ENCODE measurements at places on chromosomes 5 and 9. TPM values are rescaled to one million over a fixed set of nuclear protein-coding genes. Genes with fewer than 3 reads are reported as not detected.
A peak's percentile ranks its signal among the peaks of the same experiment; 100 is the strongest.

GRCh38 chr9:122857815-122858214, 29.4 kb upstream of the PDCL start:
- no peak for DNase-seq

DNA sequence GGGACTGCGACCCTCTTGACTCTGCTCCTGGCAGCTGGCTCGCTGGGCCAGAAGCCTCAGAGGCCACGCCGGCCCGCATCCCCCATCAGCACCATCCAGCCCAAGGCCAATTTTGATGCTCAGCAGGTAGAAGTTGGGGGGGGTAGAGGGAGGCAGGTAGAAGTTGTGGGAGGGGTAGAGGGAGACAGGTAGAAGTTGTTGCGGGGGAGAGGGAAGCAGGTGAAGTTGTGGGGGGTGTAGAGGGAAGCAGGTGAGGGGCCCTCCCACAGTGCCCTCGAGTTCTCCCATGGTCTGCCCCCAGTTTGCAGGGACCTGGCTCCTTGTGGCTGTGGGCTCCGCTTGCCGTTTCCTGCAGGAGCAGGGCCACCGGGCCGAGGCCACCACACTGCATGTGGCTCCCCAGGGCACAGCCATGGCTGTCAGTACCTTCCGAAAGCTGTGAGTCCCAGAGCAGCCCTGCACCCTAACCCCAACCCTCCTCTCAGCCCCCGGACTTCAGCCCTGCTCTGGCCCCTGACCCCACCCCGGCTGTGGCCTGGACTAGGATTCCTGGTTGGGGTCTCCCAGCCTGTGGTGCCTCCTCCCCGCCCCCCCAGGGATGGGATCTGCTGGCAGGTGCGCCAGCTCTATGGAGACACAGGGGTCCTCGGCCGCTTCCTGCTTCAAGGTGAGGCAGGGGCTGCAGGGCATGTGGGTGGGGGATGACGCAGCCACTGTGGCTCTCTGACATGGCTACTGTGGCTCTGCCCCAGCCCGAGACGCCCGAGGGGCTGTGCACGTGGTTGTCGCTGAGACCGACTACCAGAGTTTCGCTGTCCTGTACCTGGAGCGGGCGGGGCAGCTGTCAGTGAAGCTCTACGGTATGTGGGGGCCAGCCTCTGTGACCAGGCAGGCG, 537 bp downstream of the C8G start:
- peak; percentile 66 for DNase-seq

- no peak for DNase-seq
These were observed 145.8 kb downstream of the TMEM232 start for GRCh38 chr5:110580625-110581024.

DNA sequence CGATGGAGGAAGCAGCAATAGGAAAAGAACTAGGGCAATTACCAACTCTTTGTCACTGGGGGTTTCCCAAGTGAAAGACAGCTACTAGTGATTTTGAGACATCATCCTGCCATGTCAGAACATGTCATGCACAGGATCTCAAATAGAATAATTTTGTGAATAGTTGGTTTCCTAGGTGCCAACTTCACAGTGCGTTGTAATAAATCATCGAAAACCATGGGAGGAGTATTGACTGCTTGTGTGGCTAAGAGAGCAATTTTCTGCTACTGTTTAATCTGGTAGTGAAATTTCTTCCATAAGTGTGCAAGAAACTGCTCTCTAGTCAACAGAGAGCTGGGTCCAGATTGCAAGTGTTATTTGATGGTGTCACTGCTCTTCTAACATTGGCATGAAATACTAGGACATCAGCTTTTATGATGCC, 168.6 kb downstream of the NNT start:
- DNase-seq, result no peak

DNA sequence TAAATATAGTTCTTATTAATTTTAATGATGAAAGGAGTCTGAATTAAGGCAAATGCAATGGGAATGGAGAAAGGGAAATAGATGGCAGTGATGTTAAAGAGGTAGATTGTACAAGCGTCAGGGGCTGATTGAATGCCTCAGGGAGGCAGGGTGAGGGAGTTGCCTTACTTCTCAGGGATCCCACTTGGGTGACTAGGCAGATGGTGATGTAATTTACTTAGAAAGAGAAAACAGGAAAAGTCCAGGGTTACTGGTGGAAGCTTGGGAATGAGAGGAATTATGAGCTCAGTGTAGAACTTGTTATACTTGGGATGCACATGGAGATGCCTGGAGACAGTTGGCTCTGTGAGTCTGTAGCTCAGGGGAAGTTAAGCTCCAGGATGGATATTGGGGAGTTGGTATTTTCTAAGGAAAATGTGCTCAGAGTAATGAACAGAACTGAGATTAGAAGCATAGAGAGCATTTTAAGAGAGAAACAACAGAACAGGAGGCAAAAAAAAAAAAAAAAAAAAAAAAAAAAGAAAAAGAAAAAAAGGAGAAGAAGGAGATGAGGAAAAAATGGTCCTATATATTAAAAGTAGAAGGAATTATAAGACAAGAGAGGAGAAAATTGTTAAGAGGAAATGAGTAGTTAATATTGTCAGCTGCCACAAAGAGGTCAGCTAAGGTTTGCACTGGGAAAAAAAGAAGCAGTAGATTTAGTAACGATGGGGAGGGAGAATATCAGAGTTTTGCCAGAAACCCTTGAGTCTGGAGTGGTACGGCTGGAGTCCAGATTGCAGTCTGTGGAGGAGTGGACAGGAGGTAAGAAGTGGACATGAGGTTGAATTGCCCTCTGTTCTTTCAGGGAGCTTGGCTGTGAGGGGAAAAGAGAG, 88.0 kb upstream of the ELL2 start:
- DNase-seq, result peak; percentile 54

LCN12 gene
- not detected for total RNA-seq

GRCh38 chr5:76737846-76738245, 21.9 kb downstream of the F2R start:
- no peak for DNase-seq

TAF7 gene
- 44.2 TPM for total RNA-seq

APBB3 gene
- 24.2 TPM for total RNA-seq

DNA sequence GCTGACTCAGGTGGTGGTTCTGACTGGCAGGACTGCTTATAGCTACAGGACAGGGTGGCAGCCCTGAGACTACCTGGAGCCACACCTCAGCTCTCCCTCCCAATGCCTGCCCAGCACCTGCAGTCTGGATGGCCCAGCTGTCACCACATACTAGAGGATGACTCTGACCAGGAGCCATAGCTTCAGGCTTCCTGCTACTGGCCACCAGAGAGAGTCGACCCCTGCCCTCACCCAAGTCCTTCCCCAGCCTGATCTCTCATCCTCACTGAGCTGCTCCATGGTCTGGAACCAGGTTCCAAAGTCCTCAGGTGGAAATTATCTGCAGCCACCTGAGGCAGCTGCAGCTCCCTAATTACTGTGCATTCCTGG, 25.6 kb upstream of the TDRD7 start:
- no peak for DNase-seq

DNA sequence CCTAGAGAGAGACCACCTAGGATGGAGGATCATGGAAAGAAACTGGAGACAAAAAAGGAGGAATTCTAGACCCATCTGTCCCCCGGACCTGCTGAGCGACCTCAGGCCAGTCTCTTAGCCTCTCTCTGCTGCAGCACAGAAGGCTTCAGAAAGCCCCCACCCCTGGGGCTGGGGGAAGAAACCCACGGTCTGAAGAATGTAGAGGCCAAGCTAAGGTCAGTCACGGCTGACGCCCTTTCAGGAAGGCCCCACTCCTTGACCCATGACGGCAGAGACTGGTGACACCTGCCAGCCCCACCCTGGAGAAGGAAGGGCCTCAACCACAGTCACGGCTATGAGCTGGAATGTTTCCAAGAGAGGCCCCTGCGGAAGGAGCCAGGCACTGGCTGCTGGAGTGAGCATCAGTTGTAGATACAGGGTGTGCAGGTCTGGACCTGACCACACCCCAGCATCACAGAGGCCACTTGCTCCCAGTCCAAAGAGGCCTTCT, 120.5 kb upstream of the BOD1 start:
- peak; percentile 85 for DNase-seq

DNA sequence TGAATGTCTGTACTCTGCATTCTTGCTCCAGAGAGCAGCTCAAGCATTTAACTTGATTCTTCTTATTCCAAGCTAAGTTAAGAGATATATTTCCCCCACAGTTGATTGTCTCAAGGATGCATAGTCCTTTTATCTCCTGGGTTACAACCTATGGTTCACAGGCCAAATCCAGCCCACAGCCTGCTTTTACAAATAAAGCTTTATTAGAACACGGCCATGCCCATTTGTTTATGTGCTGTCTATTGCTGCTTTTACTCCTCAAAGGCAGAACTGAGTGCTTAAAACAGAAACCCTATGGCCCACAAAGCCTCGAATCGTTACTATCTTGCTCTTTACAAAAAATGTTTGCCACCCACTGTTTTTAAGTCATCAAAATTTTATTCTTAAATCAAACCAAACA, 25.8 kb downstream of the TBC1D2 start:
- DNase-seq, result no peak

- DNase-seq, result peak; percentile 50
These were observed 719 bp downstream of the PAIP2 start for GRCh38 chr5:139342423-139342723.

LPCAT1 gene
- total RNA-seq, result 11.6 TPM

DNA sequence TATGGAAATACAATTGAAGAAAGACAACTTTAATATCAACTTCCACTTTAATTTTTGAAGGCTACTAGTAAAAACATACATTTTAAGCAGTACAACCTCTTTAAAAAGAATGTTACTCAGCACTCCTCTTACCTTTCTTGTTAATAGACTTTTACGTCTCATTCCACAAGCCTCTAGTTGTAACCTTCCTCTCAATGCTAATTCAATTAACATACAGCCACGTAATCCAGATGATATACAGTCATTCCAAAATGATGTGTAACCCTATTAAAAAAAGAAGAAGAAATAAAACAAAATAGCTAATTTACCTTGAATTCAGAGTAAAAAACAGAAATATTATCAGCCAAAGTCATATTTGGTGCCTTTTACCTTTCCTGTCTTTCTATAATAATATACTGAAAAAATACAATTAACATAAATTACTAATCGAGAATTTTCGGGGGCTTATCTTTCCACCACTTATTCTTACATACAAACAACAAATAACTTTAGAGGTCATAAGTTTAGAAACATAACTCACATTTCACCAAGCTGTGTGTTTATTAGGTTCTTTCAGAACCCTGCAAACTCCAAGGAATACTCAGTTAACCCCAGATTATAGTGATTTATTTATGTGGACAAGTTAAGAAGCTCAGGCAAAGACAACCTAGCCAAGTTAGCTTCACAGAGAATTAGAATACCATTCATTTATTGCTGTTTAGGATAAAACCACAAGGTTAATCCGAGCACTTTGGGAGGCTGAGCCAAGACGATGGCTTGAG, 30.3 kb downstream of the GOLPH3 start:
- no peak for DNase-seq

DNA sequence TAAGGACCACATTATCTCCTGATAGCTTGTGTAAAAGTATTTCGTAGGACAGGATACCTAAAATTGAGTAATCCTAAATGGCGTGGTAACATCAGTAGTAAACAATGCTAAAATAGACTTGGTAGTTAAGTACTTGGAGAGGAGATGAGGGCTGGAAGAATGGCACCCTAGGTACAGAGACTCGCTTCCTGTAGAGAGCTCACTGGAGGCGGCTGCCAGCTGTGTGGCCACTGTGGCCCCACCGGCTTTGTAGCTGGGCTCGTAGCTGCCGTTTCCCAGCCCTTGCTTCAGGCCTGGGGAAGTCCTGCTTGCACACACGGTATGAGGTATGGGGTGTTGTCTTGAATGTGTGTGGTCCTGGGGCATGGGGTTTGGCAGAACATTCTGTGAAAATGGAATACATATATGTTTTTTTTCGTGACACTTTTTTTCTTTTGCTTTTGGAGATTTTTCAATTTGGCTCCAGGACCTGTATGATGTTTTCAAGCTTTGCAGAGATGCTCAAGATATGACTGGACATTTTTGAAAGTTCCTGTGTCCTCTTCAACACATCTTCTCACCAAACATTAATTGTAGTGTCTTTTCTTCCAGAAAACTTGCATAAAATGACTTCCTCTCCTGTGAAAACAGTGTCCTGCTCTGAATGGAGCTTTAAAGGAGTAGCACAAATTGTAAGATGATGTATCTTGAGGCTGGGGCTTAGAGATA, 58.0 kb downstream of the RCL1 start:
- DNase-seq, result no peak

DNA sequence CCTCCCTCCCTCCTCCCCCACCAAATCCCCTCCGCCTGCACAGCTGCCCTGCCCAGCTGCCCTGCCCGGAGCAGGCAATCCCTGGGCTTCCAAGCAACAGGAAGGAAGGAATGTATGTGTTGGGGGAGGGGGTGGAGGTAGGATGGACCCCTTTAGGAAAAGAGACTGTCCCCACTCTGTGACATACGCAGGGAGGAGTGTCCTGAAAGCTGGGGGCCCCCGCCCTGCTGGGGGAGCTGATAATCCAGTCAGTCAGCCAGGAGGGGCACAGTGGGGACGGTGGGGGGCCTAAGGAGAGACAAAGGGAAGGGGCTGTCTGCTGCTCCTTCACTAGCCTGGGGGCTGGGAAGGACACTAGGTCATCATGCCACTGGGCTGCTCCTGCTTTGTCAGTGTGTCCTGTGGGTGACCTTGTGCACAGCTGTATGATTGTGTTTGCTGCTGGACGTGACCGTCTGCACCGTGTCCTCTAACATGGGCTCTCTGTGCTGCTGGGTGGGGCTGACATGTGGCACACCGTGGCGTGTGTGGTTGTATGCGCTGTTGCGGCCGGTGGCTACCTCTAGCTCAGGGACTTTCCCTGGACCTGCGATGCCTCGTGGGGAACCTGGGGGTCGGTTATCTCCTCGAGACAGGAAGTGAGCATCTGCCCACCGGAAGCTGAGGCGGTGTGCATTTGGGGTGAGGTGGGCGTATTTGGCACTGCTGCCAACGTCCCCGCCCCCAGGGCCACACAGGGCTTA, 3.0 kb downstream of the N4BP3 start:
- DNase-seq, result peak; percentile 58

DNA sequence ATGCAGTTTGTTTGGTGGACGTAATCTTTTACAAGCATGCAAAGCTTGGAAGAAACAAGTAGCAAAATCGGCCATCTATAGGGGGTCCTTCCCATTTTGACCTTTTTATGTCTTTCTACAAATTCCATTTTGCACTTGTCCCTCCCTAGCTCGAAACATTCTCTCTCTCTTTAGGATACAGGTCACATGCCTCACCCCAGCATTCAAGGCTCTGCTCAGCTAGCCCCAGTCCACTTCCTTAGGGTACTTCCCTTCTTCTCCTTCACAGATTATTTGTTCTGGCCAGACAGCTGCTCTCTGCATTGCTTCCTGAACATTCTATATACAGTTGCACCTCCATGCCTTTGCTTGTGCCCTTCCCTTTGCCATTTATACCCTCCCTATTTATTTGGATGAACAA, 31.7 kb upstream of the TRIM14 start:
- DNase-seq, result peak; percentile 15

DNA sequence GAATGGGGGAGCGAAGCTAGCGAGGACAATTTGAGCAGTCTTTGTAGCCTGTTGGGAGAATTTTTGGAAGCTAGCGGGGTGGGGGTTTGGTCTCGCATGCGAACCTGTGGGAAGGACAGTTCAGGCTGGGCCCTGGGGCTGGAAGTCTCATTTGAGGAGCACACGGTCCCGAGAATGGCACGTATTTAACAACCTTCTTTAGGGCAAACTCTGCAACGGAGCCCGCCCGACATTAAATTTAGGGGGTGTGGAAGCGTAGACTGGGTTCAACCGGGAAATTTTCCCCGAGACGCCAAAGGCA, 35.2 kb upstream of the NFIB start:
- DNase-seq, result no peak

PTGS1 gene
- total RNA-seq, result 3.2 TPM

Measured in osteoblast (primary cell).